Posterior vena cava (tissue), 2 donors: ENCODE measurements at places on chromosomes 12 and 14. TPM values are rescaled to one million over a fixed set of nuclear protein-coding genes. Genes with fewer than 3 reads are reported as not detected.

DNA sequence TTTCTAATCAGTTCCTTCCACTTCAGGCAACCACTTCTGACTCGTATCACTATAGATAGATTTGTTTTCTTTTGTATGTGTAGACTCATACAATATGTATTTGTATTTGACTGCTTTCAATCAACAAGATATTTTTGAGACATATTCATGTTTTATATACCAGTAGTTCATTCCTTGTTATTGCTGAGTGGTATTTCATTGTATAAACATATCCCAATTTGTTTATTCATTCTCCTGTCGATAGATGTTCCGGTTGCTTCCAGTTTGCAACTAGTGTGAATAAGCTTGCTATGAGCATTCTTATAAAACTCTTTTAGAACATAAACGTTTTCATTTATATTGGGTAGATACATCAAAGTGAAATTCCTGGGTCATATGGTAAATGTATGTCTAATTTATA, 119.2 kb downstream of the FIGNL2 start:
- no peak for DNase-seq

DNA sequence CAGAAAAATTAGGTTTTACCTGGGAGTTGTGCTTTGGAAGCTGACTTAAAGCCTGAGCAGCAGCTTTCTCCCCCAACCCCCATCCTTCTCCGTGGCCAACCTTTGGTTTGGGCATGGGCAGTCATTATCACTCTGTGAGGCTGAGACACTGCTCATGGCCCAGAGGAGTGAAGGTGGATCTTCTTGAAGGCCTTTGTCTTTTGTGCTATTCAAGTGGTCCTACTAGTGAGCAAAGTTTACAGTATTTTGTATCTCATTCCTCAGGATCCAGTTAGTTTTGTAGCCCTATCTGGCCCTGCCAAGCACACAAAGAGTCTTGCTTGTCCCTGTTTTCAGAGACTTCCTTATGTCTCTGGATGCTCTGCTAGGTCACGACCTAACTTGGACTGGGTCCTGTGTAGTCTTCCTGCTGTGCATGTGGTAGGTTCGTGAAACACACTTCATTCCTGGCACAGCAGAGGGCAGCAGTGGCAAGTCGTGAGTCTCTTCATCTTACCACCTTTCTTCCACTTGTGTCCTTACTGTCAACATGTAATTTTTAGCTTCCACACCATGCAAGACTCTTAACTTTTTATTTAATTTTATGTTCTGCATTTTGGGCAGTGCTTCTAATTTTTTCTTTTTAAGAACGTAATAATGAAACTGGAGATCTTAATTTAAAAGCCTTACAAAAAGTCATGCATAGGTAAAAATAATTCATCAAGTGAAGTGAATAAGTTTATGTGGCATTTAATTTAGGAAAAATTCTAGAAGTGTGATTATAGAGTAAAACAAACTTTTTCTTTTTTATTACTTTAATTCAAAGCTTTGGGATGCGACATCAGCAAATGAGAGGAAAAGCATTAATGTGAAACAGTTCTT, 53.7 kb downstream of the APAF1 start:
- no peak for DNase-seq

- DNase-seq: no peak
Observed at GRCh38 chr14:39395555-39396254, 36.5 kb downstream of the FBXO33 start.

- no peak for DNase-seq
Observed at GRCh38 chr12:41930866-41931437, 213.7 kb downstream of the GXYLT1 start.

- no peak for DNase-seq
Observed at GRCh38 chr12:104080764-104081163, 16.4 kb downstream of the HCFC2 start.

GRCh38 chr14:85471156-85471555, 58.8 kb upstream of the FLRT2 start:
- no peak for DNase-seq

DNA sequence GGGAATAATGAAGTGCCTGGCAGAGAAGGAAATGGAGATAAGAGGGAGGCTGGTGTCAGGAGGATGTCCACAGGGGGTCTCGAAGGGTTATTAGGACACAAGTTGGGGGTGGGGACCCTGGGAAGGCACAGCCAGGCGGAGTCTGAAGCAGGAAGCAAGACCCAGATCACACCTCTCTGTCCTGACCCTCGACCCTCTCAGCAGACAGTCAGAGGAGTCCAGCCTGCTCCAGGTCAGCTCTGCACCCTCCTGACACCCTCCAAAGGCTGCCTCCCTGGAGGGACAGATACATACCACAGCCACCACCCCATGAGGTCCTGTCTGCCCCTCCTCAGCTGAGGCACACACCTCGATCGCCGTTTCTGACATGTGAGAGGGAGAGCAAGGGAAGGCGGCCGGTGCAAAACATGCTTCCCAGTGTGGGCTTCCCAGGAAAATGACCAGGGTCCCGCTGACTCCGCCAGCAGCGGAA, 9.0 kb downstream of the BCL11B start:
- no peak for DNase-seq

- no peak for DNase-seq
Observed at GRCh38 chr12:52246720-52247621, 13.9 kb downstream of the KRT7 start.

DNA sequence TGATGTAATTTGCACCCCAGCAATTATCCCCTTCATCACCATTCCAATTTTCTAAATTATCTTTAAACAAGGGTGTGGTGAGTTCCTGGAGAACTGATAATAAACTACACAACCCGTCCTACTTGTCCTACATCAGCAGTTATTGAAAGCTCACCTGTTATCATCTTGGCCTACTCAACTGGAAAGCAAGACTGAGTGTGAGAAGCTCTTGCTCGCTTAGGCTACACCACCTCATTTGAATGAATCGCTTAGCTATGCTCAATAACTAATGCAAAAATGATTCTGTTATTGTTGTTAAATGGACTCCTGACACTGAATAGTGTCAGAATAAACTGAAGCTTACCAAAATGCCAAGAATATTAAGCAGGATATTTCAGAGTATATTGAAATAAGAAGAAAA, 115.4 kb upstream of the BTG1 start:
- DNase-seq: no peak

GRCh38 chr14:97946240-97946639, 1149.1 kb downstream of the VRK1 start:
- no peak for DNase-seq

GRCh38 chr12:92628476-92628875, 74.3 kb upstream of the PLEKHG7 start:
- DNase-seq: no peak

Gene TRHDE
- total RNA-seq: 3.1 TPM

Gene PYGL
- total RNA-seq: 52.0 TPM

Gene HNF1A
- not detected for total RNA-seq

Gene RTL1
- total RNA-seq: not detected

Gene FOXM1
- 0.79 TPM for total RNA-seq

Gene RPL10L
- not detected for total RNA-seq

Gene NDRG2
- total RNA-seq: 80.7 TPM

Gene ATL1
- 13.3 TPM for total RNA-seq
